ENCODE measurements at places on chromosomes 5 and 9.

- no peak for DNase-seq
Observed at GRCh38 chr9:112831281-112831851, 59.3 kb downstream of the SLC46A2 start.

GRCh38 chr5:81006947-81007636 is 46.9 kb downstream of the RASGRF2 start:
- DNase-seq: no peak

DNA sequence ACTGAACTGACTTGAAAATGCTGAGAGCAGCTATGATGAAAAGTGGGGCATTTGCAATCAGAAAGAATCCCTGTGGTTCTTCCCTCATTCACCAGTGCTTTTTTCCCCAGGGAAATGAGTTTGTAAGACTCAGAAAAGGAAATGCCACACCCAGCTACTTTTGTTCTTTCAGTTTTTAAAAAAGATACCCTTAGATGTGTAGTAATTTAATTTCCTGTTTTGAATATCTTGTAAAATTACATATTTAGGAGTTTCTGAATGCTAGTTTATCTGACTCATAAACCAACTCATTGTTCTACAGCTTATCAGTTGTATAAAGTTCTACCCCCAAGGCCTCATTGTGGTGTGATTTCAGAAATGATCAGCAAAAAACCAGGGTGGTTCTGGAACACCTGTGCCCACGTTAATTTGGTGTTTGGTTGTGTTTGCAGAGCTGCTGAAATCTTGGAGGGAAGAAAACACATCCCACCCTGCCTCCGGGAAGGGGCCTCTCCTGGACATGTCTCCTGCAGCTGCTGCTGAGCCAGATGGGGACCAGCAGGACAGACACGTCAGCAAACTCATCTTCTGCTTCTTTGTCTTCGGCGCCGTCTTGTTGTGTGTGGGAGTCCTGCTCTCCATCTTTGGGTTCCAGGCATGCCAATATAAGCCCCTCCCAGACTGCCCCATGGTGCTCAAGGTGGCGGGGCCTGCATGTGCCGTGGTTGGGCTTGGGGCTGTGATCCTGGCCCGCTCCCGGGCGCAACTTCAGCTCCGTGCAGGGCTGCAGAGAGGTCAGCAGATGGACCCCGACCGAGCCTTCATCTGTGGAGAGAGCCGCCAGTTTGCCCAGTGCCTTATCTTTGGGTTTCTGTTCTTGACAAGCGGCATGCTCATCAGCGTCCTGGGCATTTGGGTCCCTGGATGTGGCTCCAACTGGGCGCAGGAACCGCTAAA is 2.8 kb downstream of the TMEM171 start:
- DNase-seq: no peak

DNA sequence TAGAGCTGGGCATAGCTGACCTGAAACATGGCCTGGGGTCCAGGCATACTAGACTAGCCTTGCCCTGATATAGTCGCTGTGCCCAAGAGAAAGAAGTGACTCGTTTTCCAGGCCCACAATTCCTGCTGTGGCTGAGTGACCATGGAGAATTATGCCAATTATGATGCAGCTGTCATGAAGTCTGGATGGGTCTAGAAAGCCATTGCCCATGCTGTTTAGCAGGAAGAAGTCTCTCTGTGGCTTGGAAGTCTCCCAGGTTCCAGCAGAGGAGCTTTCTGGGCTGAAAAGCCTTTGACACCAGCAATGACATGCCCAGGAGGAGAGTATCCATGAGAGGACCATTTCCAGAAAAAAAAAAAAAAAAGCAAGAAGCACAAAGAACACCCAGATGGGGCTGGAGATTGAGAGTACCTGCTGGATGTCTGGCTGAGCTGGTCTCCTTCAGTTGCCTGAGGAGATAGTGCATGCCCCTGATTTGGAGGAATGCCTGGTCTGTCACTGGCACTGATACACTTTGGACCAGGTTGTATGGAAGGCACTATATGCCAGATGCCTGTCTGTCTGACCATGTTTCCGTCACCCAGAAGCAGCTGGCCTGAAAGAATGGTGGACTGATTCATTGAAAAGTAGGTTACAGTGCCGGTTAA is 128.0 kb upstream of the EPB41L4A start:
- no peak for DNase-seq

DNA sequence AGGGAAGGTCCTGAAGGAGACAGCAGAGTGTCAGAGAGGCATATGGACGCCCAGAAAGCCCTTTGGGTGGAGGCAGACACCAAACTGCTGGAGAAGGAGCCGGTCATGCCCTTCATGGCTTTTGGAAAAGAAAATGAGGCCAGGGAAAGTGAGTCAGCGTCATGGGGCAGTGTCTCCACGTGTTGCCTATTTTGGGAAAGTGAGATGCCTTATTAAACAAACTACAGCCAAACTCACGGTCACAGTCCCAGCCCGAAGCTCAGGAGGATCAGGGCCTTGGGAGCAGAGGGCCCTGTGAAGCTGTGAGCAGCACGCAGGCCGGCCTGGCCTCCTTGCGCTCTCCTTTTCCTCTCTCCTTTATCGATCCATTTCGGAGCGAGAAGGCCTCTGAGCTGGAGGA is 25.0 kb downstream of the RGS3 start:
- peak; percentile 41 for DNase-seq

GRCh38 chr5:107796797-107797196 is 126.1 kb upstream of the EFNA5 start:
- no peak for DNase-seq

DNA sequence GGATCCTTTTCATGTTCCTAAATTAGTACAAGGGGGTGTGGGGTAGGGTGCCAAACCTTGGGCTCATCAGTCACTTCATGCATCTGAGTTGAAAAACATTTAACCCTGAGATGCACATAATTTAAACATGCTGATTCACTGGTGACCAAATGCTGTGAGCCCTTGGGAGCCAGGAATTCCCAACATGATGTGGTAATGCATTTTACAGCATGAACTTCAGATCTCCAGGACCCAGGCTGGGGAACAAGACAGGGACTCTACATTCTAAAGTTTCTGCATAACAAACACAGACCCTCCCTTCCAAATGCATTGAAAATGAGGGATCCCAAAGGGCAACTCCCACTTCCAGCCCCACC is 322.2 kb downstream of the NDUFS4 start:
- DNase-seq: no peak

- DNase-seq: no peak
Observed at GRCh38 chr5:163623986-163624385, 118.6 kb downstream of the MAT2B start.

All from sciatic nerve (tissue), 2 donors.